ENCODE measurements at places on chromosomes 4 and X.

DNA sequence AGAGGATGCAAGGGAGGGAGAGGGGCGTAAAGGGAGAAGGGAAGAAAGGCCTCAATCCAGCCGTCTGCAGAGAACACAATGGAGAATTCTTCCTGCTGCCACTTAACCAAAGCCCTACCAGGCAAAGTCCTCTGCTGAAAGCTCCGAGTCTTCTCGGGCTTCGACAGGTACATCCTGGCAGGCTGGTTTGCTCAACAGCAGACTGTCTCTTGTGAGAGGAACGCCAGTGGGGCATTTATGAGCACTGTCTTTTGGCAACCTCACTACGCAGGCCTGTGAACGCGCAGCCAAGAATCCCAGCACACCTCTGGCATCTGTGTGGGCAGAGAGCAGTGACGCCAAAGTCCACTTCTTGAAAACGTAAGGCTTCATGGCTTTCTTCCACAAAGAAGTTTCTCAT, 207.5 kb upstream of the FAM9B start:
- no peak for DNase-seq

GRCh38 chrX:12949205-12949926, 25.5 kb upstream of the TMSB4X start:
- no peak for DNase-seq

DNA sequence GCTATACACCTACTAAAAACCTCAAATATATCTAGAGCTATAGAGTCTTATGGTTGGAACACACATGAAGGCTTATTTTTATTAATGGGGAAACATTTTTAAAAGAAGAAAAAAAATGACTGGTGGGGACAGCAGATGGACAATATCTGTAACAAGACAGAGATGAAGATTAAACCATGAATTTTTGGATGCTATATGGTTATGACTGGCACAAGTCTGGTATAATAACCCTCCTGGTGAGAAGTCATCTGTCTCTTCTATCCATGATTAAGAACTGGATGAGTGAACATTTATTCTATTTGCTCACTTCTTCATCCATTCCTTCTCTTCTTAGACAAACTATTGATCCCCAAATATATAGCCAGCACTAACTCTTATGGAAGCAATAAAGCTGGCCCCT, 104.4 kb downstream of the EFHC2 start:
- DNase-seq, result no peak

DNA sequence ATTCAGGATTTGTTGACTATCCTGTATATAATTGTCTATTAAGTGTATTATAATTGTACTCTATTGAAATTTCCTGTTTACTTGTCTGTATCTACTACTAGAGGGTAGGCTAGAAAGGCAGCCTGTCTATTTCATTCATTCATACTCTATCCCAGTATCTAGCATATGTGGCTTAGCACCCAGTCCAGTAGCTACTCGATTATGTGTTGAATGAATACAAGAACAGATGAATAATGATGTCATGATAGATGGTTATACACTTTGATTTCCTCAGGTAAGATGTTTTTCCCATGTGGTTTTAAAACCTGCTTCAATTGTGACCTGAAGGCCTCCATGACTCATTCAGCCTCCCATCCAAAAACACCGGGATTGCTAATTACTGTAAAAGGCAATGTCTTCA, 68.0 kb downstream of the IL21 start:
- DNase-seq, result no peak

- DNase-seq, result no peak
Observed at GRCh38 chr4:88230969-88231771, 53.2 kb downstream of the PPM1K start.

DNA sequence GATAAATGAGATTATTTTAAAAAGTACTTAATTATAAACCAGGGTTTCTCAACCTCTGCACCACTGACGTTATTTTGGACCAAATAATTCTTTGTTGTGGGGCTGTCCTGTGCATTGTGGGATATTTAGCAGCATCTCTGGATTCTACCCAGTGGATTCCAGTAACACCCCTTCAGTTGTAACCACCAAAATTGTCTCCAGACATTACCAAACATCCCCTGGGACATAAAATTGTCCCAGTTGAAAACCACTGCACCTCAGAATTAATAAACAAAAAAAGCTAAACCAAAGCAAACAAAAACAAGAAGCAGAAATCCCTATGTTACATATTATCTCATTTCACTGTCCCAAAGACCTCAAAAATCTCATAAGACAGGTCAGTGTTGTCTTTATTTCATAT, 54.2 kb upstream of the GIMD1 start:
- DNase-seq, result no peak

DNA sequence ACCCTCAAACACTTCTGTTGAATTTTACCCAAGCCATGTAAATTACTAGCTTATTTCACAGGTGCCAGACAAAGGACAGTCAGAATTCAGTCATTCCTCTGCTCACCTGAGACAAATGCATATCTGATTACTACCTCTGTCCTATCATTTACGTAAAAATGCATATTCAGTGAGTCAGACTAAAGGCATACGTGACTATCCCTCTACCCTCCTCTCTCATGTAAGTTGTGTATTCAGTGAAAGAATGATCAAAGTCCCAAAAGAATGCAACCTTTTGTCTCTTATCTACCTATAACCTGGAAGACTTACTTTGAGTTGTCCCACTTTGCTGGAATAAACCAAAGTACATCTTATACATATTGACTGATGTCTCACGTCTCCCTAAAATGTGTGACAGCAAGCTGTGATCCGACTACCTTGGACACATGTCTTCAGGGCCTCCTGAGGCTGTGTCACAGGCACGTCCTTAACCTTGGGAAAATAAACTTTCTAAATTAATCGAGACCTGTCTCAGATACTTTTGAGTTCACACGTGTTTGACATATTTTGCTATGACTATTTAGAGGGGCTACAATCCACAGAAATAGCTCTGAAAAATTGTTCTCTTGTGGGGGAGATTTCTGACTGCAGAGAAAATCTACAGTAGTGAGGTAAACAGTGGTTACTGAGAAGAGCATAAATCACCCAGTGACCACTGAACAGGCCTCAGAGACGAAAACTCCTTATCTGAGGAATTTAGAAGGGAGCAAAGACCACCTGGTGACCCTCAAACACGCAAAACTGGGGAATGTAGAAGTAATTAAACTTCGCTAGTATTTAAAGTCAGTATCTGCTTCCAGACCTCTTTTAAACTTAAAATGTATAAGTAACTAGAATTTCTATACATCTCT, 1575.8 kb downstream of the STIM2 start:
- DNase-seq, result no peak

DNA sequence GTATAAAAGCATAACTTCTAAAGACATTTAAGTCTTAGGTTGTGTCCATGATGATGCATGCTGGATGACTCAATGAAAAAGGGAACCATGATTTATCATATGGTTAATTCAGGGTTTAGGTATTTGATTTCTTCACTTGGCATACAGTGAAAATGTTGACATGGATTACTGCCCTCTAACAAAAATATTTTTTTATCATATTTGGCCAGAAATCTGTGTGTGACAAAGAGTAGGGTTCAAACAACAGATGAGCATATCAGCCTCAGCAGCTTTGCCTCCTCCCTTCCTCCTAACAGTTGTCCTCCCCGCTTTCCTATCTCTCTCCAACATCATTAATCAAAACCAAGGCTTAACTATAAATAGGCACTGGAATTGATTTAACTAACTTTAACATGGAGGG, 46.3 kb downstream of the ARHGAP6 start:
- no peak for DNase-seq

Measured in activated gamma-delta T cell treated with anti-CD3 and anti-CD28 coated beads, Interleukin-2, amount 50 U/mL, for 16 hours (primary cell).